ENCODE measurements at places on chromosomes 13 and 19.
A peak's percentile ranks its signal among the peaks of the same experiment; 100 is the strongest.

- H3K27ac ChIP-seq, result no peak overlapping the region
- DNase-seq, result no peak
- no peak overlapping the region for H3K4me3 ChIP-seq
- H3K4me1 ChIP-seq, result no peaks in the 10 kb centered on the region
- peaks cover 7% of the 10 kb centered on the region for H3K27me3 ChIP-seq
- no peaks in the 10 kb centered on the region for H3K36me3 ChIP-seq
These were observed 43.4 kb upstream of the NFIC start for GRCh38 chr19:3323026-3323425.

DNA sequence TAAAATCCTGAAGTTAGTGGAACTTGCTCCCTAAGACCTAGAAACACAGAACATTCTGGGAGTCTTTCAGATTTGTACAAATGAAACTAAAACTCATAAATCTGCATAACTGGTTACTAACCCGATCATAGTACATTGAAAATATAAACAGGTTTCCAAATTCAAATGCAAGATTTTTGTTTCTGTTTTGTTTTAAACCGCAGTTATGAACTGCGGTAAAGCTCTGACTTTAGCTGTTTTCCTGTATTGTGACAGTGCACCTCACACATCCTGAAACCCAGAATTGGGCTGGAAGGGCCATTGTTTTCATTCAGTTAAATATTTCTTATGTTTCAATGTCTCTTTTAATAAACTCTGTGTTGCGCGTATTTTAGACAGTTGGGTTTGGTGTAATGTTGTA, 204.7 kb downstream of the SHISA2 start:
- H3K27me3 ChIP-seq, result no peaks in the 10 kb centered on the region
- no peak for DNase-seq
- no peak overlapping the region for H3K27ac ChIP-seq
- no peak overlapping the region for H3K4me3 ChIP-seq
- no peaks in the 10 kb centered on the region for H3K36me3 ChIP-seq
- peaks cover 43% of the 10 kb centered on the region for H3K4me1 ChIP-seq

GRCh38 chr13:33079960-33080359, 63.7 kb downstream of the KL start:
- no peaks in the 10 kb centered on the region for H3K4me1 ChIP-seq
- DNase-seq, result no peak
- no peak overlapping the region for H3K4me3 ChIP-seq
- no peaks in the 10 kb centered on the region for H3K36me3 ChIP-seq

DNA sequence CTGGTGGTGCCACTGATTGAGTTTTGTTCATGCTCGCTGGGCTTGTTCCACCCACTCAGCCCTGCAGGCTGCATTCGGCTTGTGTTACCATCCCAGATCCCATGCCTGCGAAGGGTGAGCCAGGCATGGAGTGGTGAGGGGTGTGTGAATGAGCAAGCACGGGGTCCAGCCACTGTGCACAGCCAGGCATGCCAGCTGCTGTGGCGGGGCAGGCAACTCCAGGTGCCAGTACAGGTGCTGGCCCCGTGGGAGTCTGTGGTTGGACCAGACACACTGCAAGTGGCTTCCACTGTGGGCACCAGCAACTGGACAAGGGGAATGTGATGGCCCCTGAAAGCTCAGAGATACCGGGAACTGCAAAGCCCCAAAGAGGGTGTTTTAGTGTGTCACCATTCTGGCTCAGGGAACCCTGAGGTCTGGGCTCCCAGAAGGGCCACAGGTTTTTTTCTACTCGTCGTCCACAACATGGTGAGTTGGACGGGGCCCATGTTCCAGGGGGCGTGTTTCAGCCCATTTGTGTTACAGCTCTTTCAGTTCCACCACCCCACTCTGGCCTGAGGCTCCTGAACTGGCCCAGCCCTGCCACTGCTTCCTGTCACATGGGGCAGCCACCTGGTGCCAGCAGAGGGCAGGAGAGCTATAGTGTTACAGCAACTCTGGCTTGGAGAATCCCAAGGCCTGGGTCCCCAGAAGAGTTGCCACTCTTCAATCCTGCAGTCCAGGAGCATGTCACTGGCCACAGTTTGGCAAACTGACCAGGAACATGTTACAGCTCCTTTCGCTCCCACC, 217.0 kb upstream of the OBI1 start:
- no peak overlapping the region for H3K27ac ChIP-seq
- H3K27me3 ChIP-seq, result no peaks in the 10 kb centered on the region
- no peaks in the 10 kb centered on the region for H3K4me1 ChIP-seq
- H3K36me3 ChIP-seq, result 0 out of 2 replicates have a peak, but pooled peaks cover 3% of the 10 kb centered on the region
- peak; percentile 71 for DNase-seq
- no peak overlapping the region for H3K4me3 ChIP-seq

DNA sequence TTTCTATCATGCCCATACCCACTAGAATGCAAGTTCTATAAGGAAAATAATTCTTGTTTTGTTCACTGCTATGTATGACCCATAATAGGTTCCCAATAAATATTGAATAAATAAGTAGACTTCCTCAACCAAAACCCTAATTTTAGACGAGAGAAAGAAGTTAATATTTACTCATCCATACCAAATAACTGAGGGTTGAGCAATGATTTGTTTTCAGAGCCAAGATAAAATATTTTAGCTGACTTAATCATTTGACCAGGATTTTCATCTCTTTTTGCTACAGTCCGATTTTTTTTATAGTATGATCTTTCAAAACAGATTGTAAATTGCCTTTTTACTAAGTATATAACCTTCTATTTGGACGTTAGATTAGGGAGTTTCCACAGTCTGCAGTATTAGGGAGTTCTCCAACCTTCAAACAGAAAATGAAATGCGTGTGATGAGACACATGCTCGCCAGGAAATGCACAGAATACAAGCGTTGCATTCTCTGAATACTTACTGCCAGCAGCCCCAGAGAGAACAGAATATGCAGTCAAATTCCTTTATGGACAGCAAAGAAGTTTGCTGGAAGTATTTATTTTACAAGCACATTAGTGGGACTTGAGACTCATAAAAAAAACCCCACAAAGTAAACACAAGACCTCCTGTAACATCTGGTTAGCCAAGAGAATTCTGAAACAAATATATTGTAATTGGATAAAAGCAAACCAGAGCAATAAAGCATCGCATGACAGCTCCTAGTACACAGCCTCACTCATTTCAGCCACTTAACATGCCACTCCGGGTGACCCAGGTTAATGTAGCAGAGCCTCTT, 230.0 kb downstream of the MYO16 start:
- no peaks in the 10 kb centered on the region for H3K27me3 ChIP-seq
- no peak overlapping the region for H3K4me3 ChIP-seq
- peaks cover 48% of the 10 kb centered on the region for H3K4me1 ChIP-seq
- DNase-seq, result no peak
- peak overlapping the region; percentile 22 for H3K27ac ChIP-seq

DNA sequence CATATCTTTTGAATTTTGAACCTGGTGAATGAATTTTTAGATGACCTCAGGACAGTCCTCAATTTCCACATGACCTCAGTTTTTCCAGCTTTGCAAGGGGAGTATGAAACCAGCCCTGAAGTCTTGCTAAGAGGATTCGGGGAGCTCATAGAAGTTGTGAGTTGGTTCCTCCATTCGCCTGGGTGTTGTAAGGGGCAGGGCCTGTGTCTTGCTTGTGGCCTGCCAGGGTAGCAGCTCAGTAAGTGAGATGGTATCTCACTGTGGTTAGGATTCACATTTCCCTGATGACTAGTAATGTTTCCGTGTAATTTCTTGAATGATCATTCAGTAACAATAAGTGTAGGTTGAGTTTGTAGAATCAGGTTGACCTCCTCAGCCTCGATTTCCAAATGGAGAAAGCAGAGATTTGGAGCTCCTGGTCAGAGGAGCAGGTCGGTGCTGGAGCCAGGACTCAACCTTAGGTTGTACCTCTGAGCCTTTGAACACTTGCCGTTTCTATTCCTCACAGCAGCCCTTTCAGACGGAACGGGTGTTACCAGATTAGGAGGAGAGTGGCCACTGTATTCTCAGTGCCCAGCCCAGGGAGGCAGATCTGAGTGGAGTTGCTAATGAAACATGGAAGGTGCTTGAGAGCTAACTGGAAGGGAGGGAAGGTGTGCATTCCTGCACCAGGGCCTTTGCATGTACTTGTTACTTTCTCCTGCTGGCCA, 14.6 kb downstream of the NACC1 start:
- no peaks in the 10 kb centered on the region for H3K27me3 ChIP-seq
- H3K36me3 ChIP-seq, result peaks cover 26% of the 10 kb centered on the region
- H3K27ac ChIP-seq, result peak overlapping the region; percentile 15
- no peaks in the 10 kb centered on the region for H3K4me1 ChIP-seq
- no peak for DNase-seq

DNA sequence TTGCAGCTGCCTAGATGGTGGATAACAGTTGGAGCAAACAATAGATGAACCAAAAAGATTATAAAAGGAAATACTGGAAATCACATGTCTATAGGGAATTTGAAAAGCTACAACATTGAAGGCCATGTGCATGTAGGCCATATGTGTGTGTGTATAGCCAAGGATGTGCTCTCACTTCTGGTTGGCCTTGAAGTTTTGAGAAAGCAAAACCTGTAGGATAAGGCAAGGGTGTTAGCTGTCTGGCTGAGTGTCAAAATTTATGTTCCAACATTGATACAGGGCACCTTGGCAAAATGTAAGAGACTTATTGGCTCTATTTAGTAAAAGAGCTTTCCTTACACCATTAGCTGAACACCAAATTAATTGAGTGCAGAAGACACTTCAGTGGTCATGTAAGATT, 1723.6 kb upstream of the PCDH20 start:
- H3K27me3 ChIP-seq, result no peaks in the 10 kb centered on the region
- no peak overlapping the region for H3K4me3 ChIP-seq
- no peak for DNase-seq

DNA sequence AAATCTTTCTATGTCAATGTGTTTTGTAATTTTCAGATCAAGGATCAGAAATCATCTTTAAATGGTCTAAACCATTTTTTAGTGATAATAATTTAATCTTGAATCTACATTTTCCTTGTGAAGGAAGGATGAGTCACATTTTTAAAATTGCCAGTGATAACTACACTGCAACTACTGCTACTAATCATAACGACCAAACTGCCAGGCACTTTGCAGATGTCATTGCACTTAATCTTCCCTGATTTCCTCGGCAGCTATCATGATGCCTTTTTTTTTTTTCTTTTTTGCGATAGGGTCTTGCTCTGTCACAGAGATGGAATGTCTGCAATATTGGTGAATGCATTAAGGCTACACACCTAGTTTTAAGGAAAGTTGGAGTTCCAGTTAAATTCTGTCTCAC, 41.4 kb upstream of the SLC10A2 start:
- no peak overlapping the region for H3K27ac ChIP-seq
- H3K36me3 ChIP-seq, result peaks cover 12% of the 10 kb centered on the region
- no peak for DNase-seq
- H3K27me3 ChIP-seq, result no peaks in the 10 kb centered on the region
- H3K4me3 ChIP-seq, result no peak overlapping the region

DNA sequence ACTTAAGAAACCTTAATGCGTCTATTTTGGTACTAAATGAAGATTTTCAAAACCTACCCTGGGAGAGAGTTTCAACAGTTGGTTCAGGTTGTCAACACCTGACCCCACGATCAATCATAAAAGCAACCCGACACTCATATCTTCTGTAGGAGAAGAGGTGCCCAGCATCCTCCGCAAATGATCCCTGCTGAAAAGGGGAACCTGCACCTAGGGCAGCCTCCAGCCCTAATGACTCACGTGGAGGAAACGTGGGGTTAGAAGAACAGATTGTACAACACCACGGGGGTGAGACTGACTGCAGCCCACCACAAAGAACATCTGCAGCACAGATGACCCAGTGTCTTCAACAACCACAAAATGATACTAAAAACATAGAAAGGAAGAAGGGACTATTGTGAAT, 116.3 kb downstream of the RAB20 start:
- no peaks in the 10 kb centered on the region for H3K27me3 ChIP-seq
- H3K4me1 ChIP-seq, result peaks cover 18% of the 10 kb centered on the region
- DNase-seq, result no peak
- H3K27ac ChIP-seq, result no peak overlapping the region

DNA sequence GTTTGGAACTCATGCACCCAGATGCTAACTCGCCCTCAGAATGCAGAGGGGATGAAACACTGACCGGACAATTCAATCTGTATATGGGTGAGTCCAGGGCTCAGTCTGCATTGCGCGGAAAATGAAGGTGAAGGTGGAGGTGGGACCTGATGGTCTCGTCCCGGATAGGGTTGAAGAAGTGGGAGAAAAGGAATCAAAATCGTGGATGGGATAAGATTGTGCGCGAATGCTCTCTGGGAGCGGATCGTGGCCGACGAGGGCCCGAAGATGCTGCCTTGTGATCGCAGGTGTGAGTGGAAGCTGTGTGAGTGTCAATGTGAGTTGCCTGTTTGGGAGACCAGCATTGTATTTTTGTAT, 594 bp upstream of the ZNF850 start:
- DNase-seq, result no peak
- peak overlapping the region; percentile 99 for H3K27ac ChIP-seq
- H3K4me1 ChIP-seq, result peaks cover 15% of the 10 kb centered on the region
- peak overlapping the region; percentile 94 for H3K4me3 ChIP-seq
- H3K36me3 ChIP-seq, result peaks cover 51% of the 10 kb centered on the region
